T-helper 17 cell (primary cell): ENCODE measurements at places on chromosomes 2 and 18. TPM values are rescaled to one million over a fixed set of nuclear protein-coding genes. Genes with fewer than 3 reads are reported as not detected.

DNA sequence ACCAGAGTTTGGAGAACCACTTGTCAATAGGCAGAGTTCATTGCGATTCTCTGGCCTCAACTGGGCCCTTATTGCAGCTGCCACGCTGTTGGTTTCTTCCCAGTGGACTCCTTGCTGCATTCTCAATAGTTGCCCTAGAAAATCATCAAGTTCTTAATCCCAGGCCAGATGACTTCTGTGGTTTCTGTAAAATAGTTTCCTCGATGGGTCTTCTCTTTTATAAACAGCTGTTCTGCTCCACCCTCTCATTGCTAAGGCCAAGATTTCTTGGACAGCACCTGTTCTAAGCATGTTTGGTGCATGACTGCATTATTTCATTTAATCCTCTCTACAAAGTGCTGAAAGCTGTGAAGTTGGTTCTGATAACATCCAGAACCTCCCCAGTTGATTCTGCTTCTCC is 131.0 kb downstream of the BCL2L11 start:
- no peak for DNase-seq
- no peaks in the 10 kb centered on the region for H3K4me1 ChIP-seq

GRCh38 chr2:45583977-45584376 is 27.1 kb downstream of the SRBD1 start:
- H3K27me3 ChIP-seq: no peaks in the 10 kb centered on the region
- peaks cover 7% of the 10 kb centered on the region for H3K36me3 ChIP-seq
- no peak overlapping the region for H3K4me3 ChIP-seq
- peaks cover 16% of the 10 kb centered on the region for H3K4me1 ChIP-seq
- H3K27ac ChIP-seq: no peak overlapping the region

GRCh38 chr2:234802845-234803171 is 149.0 kb upstream of the SH3BP4 start:
- no peaks in the 10 kb centered on the region for H3K36me3 ChIP-seq
- H3K27me3 ChIP-seq: peaks cover 38% of the 10 kb centered on the region
- H3K4me1 ChIP-seq: no peaks in the 10 kb centered on the region
- no peak overlapping the region for H3K4me3 ChIP-seq
- DNase-seq: no peak

- H3K36me3 ChIP-seq: no peaks in the 10 kb centered on the region
- no peak overlapping the region for H3K27ac ChIP-seq
- no peak overlapping the region for H3K4me3 ChIP-seq
- peaks cover 12% of the 10 kb centered on the region for H3K27me3 ChIP-seq
- DNase-seq: no peak
These were observed 282.9 kb upstream of the REV1 start for GRCh38 chr2:99772591-99773331.

DNA sequence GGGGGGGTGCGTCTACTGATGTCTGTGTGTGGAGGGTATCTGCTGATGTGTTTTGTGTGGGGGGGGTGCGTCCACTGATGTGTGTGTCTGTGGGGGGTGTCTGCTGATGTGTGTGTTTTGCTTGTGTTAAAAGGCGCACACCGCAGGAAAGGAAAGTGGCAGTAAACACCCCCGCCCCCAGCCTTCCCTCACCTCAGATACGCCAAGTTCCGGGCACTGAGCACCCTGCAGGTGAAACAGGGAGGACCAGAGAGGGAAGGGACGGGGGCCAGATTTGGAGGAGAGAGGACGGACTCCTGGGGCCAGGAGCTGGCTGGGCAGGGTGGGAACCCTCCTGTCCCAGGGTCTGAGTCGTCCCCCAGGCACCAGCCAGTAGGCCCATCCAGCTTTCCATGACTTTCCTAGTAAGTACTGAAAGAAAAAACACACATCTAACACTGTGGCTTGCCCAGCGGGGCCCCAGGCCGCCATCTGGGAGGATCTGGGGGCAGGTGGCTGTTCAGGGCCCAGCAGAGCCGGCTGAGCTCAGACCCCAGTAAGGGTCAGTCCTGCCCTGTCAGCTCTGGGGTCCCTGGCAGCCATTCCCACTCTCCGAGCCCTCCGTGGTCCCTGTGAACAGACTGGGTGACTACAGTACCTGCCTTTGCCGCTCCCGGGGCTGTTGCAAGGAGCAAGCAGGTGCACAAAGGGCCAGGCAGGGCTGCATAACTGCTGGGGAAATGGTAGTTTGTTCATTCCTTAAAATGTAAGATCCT is 126.9 kb downstream of the NFATC1 start:
- DNase-seq: peak; percentile 44
- peak overlapping the region; percentile 95 for H3K4me3 ChIP-seq
- peaks cover 51% of the 10 kb centered on the region for H3K4me1 ChIP-seq
- no peaks in the 10 kb centered on the region for H3K36me3 ChIP-seq
- peak overlapping the region; percentile 96 for H3K27ac ChIP-seq
- no peaks in the 10 kb centered on the region for H3K27me3 ChIP-seq

- peaks cover 31% of the 10 kb centered on the region for H3K4me1 ChIP-seq
- peak overlapping the region; percentile 100 for H3K27ac ChIP-seq
- H3K4me3 ChIP-seq: peak overlapping the region; percentile 100
These were observed 729 bp upstream of the SELENOI start for GRCh38 chr2:26345283-26345544.

Gene HDLBP
- total RNA-seq: 175 TPM

Gene FRZB
- total RNA-seq: not detected

Gene KCNG2
- not detected for total RNA-seq
